ENCODE measurements at places on chromosomes 1 and 21.
A peak's percentile ranks its signal among the peaks of the same experiment; 100 is the strongest.

DNA sequence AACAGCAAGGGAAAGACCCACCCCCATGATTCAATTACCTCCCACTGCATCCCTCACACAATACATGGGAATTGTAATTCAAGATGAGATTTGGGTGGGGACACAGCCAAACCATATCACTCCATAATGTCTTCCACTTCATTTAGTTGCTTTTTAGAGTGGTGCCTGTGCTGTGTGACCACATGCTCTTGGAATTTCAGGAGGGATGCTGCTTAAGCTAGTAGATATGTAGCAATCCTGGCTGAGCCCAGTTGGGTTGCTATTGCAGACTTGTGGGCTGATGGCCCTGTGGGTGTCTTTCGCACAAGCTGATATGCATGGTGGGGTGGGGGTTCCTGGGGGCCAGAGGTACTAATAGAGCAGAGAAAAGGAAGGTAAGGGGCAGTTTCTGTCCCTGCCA lies 160.4 kb upstream of the SYT6 start:
- no peak for DNase-seq

GRCh38 chr1:222225316-222225691 lies 322.6 kb downstream of the HHIPL2 start:
- DNase-seq, result no peak

DNA sequence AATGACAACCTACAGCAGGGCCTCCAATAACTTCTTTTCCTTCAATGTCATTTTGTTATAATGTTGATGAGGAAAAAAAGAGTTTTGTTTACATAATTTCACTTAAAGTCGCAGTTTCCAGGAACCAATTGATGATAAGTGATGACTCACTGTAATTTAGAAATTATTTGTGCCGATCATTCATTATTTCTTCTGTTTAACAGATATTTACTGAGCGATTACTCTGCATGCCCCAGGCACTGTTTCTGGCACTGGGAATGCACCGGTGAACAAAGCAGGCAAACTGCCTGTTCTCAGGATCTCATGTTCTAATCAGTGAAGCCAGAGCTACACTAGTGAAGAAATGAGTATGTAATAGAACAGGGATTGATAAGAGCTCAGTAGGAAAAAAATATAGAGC lies 403.4 kb downstream of the NTNG1 start:
- no peak for DNase-seq

GRCh38 chr1:211518330-211519289 lies 26.6 kb upstream of the RD3 start:
- DNase-seq, result no peak

GRCh38 chr1:50422946-50423669 lies at the start of gene DMRTA2:
TSS of gene DMRTA2 (minus strand) at chr1:50423443. CDS start at chr1:50421536, 1,907 bp downstream.
- no peak for DNase-seq

GRCh38 chr1:2189459-2190425 lies 4.8 kb downstream of the FAAP20 start:
- DNase-seq, result peak; percentile 92

GRCh38 chr1:116492358-116492811 lies 78.4 kb downstream of the CD58 start:
- no peak for DNase-seq

DNA sequence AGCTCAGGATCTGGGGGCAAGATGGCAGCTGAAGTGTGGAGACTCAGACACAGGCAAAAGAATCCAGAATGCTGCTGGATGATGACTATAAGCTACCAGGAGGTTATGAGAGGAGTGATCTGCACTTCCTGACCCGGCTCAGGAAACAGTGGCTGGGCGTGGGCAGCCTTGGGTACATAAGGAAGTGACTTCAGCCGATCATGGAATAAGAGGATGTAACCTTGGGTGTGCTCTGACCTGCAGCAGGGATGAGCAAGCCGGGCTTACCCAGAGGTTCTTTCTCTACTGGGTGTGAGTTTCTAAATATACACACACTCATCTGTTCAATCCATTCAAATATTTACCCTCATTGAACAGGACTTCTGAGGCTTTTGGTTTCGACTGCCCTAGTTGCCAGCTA lies 62.7 kb downstream of the CD34 start:
- DNase-seq, result no peak

DNA sequence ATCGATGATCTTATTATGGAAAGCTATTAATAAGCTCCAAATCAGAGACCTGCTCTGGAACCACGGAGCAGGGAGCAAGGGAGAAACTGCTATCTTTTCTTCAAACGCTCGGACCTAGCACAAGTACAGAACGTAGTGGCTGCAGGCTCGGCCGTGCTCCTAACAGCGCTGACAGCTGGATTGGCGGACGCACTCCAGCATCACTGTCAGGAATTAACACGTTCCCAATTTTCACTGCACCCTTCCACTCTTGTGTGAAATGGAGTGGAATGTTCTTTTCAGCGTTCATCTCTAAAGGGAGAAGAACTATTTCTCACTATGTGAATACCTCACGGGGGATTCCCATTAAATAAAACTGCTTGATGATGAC lies 106.9 kb downstream of the ZNF281 start:
- no peak for DNase-seq

DNA sequence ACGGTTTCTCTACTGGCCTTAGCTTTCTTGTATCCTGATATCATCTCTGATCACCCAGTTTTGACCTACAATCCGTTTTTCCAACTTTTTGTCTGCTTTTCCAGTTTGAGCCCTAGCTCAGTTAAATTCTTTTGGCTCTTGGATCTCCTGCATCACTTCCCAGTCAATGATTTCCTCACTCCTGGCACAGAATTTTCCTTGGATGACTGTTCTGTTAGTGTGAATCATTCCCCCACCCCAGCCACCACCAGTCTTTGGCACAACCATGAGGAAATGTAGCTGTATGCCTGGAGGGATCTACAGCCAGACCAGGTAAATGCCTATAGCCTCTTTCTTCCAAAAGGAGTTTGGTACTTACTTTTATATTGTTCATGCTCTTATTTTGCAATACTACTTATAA lies 187.2 kb upstream of the PTGFR start:
- DNase-seq, result no peak

GRCh38 chr1:5742801-5743200 lies 249.4 kb downstream of the NPHP4 start:
- DNase-seq, result no peak

DNA sequence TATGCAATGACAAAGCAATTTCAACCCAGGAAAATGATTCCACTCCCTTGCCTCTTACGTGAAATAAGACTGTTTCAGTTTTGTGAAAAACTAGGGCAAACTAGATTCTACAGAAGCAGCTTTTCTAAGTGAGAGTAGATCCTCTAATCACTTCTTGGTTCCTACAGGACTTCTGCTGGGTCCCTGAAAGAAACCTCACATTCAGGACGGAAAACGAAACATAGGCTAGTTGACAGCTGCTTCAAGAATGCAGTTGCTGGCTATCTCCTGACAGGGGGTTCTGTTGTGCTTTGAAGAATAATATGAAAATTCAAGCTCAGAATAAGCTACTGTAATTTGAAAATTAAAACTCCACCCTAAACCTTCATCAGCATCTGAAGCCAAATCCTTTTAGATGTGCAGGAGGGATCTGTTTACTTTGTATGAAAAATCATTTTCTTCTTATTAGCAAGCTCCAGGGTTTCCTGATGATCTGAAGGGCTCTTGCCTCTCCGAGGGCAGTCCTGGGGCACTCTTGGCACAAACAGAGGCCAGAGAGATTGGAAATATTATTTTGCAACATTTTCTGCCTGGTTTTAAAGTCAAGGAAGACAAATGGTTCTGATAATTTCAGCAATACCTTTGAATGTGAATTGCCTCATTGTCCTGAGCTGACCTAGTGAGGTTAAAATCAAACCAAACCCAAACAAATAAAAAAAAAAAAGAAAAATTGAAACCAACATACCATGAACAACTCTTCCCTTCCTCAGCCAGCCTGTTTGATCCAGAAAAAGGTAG lies 55.0 kb downstream of the NTMT2 start:
- DNase-seq, result no peak

DNA sequence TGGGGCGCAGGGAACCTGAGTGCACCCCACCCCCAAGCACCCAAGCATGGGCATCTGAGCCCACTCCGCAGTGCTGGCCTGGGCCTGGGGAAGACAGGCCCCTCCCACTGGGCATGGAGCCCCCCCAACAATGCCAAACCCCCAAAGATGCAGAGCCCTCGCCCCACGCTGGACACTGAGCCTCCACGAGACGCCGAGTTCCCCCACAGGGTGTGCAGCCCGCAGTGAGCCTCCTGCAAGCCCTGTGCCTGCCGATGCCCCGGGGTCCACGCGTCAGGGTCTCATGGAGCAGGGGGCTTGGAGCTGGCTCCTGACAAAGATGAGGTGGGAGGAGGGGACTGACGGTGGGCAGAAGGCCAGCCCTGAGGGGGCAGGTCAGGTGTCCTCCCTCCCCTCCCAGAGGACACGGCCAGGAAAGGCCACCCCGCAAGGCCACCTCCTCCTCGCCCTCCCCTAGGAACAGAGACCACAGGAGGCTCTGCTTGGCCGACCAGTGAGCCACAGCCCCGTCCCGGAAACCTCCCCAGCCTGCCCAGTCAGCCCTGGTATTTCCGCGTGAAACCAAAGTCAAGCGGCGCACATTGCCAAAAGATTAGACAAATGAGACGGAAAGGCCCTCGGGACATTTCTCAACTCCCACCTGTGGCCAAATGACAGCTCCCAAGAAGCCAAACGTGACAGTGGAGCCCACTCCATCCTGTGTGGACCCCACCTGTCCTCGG lies 33.4 kb downstream of the MEGF6 start:
- DNase-seq, result no peak

DNA sequence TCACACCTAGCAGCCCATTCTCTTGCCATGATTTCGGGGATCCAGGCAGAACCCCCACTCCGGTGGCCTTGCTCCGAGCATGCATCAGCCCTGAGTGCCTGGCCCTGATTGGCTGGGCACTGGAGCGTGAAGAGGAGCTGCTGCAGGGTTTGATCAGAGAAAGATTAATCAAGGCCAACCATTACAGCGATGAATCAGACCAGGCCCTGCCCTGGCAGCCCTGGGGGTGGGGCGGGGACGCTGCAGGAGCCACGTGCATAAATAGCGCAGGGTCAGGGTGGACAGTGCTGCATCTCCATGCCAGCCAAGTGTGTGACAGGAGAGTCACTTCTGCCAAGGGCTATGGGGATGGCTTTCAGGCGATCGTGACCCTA lies 3.4 kb upstream of the FAM131C start:
- no peak for DNase-seq

- DNase-seq, result no peak
These were observed 663 bp downstream of the ATP13A2 start for GRCh38 chr1:17011092-17011438.

- DNase-seq, result no peak
These were observed 268.7 kb downstream of the OLFM3 start for GRCh38 chr1:101728029-101728428.

GRCh38 chr1:81600878-81601622 lies 199.7 kb upstream of the ADGRL2 start:
- no peak for DNase-seq

- no peak for DNase-seq
These were observed 8.1 kb upstream of the PRDM16 start for GRCh38 chr1:3060601-3061551.

- no peak for DNase-seq
These were observed 317.2 kb upstream of the NFIA start for GRCh38 chr1:60765204-60765603.

- DNase-seq, result no peak
These were observed 6.1 kb downstream of the PFKFB2 start for GRCh38 chr1:207058878-207059867.

DNA sequence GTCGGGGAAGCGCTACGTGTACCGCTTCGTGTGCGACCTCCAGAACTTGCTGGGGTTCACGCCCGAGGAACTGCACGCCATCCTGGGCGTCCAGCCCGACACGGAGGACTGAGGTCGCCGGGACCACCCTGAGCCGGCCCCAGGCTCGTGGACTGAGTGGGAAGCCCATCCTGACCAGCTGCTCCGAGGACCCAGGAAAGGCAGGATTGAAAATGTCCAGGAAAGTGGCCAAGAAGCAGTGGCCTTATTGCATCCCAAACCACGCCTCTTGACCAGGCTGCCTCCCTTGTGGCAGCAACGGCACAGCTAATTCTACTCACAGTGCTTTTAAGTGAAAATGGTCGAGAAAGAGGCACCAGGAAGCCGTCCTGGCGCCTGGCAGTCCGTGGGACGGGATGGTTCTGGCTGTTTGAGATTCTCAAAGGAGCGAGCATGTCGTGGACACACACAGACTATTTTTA lies 17.1 kb downstream of the ETS2 start:
- DNase-seq, result no peak
